Stimulated activated CD8-positive, alpha-beta memory T cell treated with anti-CD3 and anti-CD28 coated beads, Interleukin-15, amount 100 ng/mL, for 48 hours (primary cell): ENCODE measurements at places on chromosomes 3 and 15.

GRCh38 chr3:160477750-160478149 is 28.2 kb upstream of the TRIM59 start:
- DNase-seq = no peak

DNA sequence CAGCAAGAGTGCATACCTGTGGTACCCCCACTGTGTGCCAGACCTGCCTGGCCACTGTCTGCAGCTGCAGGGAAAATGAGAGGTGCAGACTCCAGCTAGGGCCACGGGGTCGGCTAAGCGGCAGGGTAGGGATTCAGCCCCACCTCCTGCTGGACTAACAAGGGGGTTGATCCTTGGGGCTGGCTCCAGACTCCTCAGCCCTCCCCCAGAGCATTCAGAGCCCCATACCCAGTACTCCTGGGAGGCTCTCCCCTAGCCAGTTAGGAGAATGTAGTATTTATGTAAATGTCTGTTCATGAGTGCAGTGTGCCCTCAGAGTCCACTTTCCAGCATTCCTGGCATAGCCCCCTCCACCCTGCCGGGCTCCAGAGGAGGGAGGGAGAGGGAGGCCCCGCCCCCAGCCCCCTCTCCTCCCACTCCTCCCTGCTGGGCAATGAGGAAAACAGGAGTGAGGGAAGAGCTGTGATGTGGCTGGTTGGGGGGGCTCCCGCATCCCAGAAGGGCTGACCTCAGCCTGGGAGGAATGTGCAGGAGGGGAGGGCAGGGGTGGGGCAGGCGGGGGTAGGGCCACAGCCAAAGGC is 4.5 kb upstream of the SEMA3B start:
- DNase-seq = no peak

GRCh38 chr3:141303481-141304223 is 64.7 kb upstream of the ZBTB38 start:
- no peak for DNase-seq

DNA sequence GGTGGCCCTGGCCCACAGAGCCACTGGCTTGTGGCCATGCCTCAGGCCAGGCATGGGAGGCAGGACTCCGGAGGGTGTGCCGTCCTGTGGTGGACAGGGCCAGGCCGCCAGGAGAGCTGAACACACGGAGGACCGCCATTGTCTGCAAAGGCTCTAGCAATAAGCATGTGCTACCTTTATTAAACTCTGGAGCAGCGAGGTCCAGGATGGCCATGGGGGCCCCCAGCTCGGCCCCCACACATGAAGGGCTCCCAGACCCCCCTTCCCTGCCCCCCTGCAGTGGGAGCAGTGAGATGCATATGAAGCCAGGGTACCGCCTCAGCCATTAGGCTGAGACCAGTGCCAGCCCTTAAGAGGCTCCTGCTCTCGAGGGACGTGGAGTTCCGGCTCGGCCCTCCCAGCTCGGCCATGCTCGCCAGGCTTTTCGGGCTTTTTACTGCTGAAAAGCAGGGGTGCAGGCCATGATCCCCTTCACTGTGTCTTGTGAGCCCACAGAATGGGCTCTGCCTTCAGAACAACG is 2.7 kb downstream of the AMIGO3 start:
- no peak for DNase-seq

- DNase-seq = no peak
Observed at GRCh38 chr3:55147406-55147805, 219.5 kb upstream of the LRTM1 start.
